ENCODE measurements at places on chromosomes 4 and X. TPM values are rescaled to one million over a fixed set of nuclear protein-coding genes. Genes with fewer than 3 reads are reported as not detected.
A peak's percentile ranks its signal among the peaks of the same experiment; 100 is the strongest.

DNA sequence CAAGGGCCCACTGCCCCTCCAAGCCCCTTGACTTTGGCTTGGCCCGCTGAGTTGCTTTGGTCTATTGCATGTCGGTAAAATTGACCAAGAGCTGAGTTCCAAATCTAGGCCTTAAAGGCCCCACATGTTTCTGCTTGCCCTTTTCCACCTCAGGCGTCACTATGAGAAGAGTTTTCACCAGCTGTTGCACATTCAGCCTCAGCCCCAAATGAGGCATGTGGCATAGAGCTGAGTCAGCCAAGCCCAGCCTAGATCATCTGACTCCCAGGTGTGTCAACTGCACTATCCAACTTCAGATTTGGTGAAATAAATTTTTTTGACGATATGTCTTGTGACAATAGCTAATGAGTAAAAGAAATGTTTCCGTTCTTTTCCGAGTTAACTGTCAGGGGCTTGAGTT lies 424.5 kb upstream of the FAM47C start:
- no peaks in the 10 kb centered on the region for H3K4me1 ChIP-seq
- no peak for DNase-seq
- no peaks in the 10 kb centered on the region for H3K36me3 ChIP-seq
- H3K27me3 ChIP-seq = no peaks in the 10 kb centered on the region
- H3K4me3 ChIP-seq = no peak overlapping the region
- H3K27ac ChIP-seq = no peak overlapping the region

DNA sequence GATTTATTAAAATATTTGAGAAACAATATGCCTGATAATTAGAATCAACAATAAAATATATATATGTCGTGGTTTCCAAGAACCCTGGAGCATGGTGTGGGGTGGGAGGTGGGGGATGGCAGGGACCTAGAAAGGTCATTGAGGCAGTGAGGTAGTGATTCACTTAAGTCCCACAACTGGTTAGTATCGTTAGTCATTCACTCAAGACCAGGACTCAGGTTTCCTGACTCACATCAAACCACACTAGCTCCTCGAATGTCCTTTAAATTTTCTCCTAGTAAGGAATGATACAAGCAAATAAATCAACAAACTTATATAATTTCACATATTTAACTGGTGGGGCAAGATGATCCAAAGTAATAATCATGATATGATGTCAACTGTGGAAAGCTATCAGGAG lies 158.8 kb upstream of the AADAT start:
- H3K36me3 ChIP-seq = no peaks in the 10 kb centered on the region
- no peak overlapping the region for H3K27ac ChIP-seq
- H3K27me3 ChIP-seq = no peaks in the 10 kb centered on the region
- DNase-seq = no peak
- no peaks in the 10 kb centered on the region for H3K4me1 ChIP-seq
- H3K4me3 ChIP-seq = no peak overlapping the region

- no peaks in the 10 kb centered on the region for H3K27me3 ChIP-seq
- no peaks in the 10 kb centered on the region for H3K4me1 ChIP-seq
Measured at GRCh38 chrX:105116486-105116885, 104.0 kb downstream of the TEX13A start.

- no peaks in the 10 kb centered on the region for H3K36me3 ChIP-seq
- H3K27me3 ChIP-seq = no peaks in the 10 kb centered on the region
- no peaks in the 10 kb centered on the region for H3K4me1 ChIP-seq
- DNase-seq = no peak
- no peak overlapping the region for H3K4me3 ChIP-seq
- no peak overlapping the region for H3K27ac ChIP-seq
Measured at GRCh38 chrX:122591546-122591945, 592.5 kb upstream of the GRIA3 start.

DNA sequence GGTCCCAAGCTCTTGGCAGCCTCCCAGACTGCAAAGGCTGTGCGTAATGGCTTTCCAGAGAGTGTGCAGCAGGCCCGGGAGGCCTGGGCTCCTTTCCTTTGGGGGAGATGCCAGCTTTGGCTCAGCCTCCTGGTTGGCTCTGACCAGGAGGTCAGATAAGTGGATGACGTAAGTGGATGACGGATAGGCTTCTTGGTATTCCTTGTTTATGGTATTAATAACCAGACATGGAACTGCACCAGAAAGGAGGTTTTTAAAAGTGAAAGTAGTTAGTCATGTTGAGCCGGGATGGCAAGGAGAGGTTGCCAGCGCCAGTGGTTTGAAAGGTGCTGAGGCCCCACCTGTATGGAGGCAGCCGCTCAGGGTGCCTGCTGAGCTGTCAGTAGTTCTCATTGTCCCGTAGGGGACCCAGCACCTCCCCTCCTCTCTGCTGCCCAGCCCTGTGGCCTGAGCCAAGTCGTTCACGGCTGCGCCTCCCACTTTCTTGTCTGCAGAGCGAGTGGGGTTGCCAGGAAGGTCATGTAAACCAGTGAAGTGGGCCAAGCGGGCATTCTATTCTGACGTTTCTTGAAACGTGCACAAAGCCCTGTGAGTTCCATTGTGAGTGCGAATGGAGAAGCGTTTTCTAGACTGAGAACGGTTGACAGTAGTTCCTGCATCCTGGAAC lies 28.7 kb upstream of the STOX2 start:
- peaks cover 8% of the 10 kb centered on the region for H3K4me1 ChIP-seq
- H3K27me3 ChIP-seq = no peaks in the 10 kb centered on the region
- no peaks in the 10 kb centered on the region for H3K36me3 ChIP-seq
- DNase-seq = peak; percentile 68

- H3K27me3 ChIP-seq = no peaks in the 10 kb centered on the region
- H3K36me3 ChIP-seq = no peaks in the 10 kb centered on the region
- DNase-seq = peak; percentile 83
- H3K4me3 ChIP-seq = no peak overlapping the region
Measured at GRCh38 chr4:82517043-82517442, 44.7 kb downstream of the TMEM150C start.

DNA sequence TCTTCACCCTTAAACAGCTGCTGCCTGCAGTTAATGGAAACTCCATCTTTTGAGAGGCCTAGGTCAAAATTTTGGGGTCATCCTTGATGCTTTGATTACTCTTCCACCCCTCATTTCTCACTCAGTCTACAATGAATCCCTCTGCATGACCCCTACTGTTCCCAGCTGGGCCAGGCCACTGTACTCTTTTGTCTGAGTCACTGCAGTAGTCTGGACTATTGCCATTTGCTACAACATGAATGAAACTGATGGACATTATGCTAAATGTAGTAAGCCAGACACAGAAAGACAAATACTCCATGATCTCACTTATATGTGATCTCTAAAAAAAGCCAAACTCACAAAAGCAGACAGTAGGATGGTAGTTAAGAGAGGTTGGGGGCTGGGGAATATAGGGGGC lies 28.3 kb downstream of the STK32B start:
- H3K4me3 ChIP-seq = no peak overlapping the region
- no peaks in the 10 kb centered on the region for H3K27me3 ChIP-seq
- DNase-seq = peak; percentile 53
- H3K36me3 ChIP-seq = no peaks in the 10 kb centered on the region
- no peaks in the 10 kb centered on the region for H3K4me1 ChIP-seq
- H3K27ac ChIP-seq = no peak overlapping the region

- peaks cover 9% of the 10 kb centered on the region for H3K27me3 ChIP-seq
- H3K27ac ChIP-seq = no peak overlapping the region
- H3K36me3 ChIP-seq = no peaks in the 10 kb centered on the region
Measured at GRCh38 chrX:137549073-137549472, 16.9 kb upstream of the ZIC3 start.

DNA sequence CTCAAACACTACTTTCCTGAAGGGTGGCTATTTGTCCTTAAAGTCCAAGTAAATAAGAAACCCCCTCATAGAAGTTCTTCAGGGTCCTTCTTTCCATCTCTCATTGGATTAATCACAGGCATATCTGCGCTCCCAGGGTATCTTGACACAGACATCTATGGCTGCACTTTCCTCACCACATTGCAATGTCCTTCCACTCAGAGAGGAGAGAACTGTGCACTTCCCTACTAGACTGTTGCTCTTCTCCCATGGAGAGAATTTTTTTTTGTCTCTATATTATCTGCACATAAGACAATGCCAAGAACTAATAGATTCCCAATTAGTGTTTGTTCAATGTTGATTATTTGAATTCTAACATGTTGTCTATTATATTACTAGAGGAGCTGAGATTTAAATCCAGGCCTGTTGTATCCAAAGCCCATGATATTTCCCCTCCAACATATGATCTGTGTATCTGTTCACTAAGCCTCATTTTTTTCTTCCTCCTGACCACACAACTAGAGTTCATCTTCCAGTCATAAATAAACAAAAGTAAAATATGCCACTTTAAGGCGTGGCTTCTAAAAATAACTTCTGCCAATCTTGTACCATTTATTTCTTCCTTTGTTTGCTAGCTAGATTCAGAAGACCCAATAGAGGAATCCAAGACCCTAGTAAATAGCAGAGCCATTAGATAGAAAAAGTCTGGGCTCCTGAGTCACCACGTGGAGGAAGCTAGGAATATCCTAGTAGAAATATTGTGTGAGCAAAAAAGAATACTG lies 61.5 kb upstream of the FAM241A start:
- peak; percentile 79 for DNase-seq
- peaks cover 41% of the 10 kb centered on the region for H3K4me1 ChIP-seq
- H3K27me3 ChIP-seq = no peaks in the 10 kb centered on the region
- no peak overlapping the region for H3K4me3 ChIP-seq

DNA sequence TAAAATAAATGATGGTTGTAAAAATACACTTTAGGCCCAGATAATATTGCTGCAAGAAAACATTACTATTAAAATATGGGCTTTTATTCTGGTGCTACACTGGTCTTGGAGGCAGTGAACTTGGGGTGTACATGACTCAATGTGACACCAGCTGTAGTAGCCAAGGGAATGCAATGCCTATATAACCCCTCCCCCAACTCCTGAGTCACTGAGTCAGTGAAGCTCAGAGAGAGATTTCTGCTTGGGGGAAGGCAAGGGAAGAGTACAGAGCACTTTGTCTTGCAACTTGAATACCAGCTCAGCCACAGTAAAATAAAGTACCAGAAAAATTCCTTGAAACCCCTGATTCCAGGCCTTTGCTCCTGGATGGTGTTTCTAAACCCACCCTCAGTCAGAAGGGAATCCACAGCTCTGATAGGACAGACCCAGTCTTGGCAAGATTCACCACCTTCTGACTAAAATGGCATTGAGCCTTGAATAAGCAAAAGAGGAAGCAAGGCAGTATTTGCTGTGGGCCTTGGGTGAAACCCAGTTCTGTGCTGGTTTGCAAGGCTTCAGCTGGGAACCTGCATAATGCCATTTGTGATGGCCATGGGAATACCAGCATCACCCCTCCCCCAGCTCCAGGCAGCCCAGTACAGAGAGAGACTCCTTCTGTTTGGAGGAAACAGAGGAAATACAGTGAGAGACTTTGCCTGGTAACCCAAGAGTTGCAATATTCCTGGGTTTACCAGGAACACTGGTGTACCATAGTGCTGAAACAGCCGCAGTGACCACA lies 209.9 kb downstream of the IQCM start:
- H3K27ac ChIP-seq = no peak overlapping the region
- no peaks in the 10 kb centered on the region for H3K36me3 ChIP-seq
- H3K27me3 ChIP-seq = no peaks in the 10 kb centered on the region
- no peak overlapping the region for H3K4me3 ChIP-seq
- H3K4me1 ChIP-seq = no peaks in the 10 kb centered on the region

- H3K4me3 ChIP-seq = no peak overlapping the region
- DNase-seq = peak; percentile 23
Measured at GRCh38 chr4:138348055-138348454, 105.9 kb upstream of the SLC7A11 start.

DNA sequence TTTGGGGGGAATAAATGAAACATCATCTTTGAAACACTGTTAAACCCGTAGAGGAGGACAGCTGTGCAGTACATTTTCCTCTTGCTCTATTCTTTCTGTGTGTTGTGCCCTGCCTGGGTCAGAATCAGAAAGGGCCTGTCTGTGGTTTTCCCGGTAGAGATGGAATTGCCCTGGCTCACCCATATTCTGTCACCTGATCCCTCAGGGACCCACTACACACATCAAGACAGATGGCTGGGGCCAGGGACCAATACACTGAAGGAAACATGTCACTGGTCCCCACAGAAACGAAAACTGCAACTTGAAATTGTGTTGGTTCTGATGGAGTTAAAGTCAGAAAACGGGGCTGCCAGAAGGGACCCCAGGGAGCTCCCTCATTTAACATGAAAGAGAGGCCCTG lies 114.9 kb downstream of the ZNF827 start:
- H3K4me3 ChIP-seq = no peak overlapping the region
- H3K4me1 ChIP-seq = no peaks in the 10 kb centered on the region
- H3K27ac ChIP-seq = no peak overlapping the region
- DNase-seq = no peak
- H3K27me3 ChIP-seq = no peaks in the 10 kb centered on the region

- H3K4me1 ChIP-seq = peaks cover 24% of the 10 kb centered on the region
- no peaks in the 10 kb centered on the region for H3K36me3 ChIP-seq
- DNase-seq = no peak
- no peak overlapping the region for H3K4me3 ChIP-seq
- no peaks in the 10 kb centered on the region for H3K27me3 ChIP-seq
Measured at GRCh38 chrX:154093965-154094364, 3.6 kb downstream of the MECP2 start.

DNA sequence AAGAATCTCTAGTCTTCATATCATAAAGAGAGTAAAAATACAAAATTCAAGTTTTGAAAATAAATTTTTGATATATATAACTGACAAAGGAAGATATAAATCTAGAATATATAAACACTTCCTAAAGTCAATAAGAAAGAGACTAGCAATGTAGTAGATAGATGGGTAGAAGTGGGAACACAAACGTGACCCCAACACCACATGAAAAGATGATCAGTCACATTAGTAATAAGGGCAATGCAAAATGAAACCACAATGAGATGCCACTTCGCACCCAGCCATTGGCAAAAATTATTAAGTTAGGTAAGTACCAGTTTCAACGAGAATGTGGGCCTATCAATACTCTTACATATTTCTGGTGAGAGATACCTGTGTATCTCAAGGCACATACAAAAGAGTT lies 106.5 kb downstream of the EGF start:
- H3K4me3 ChIP-seq = no peak overlapping the region
- no peak overlapping the region for H3K27ac ChIP-seq
- no peaks in the 10 kb centered on the region for H3K36me3 ChIP-seq
- DNase-seq = no peak

- no peak for DNase-seq
- H3K27ac ChIP-seq = no peak overlapping the region
- no peaks in the 10 kb centered on the region for H3K4me1 ChIP-seq
- H3K4me3 ChIP-seq = no peak overlapping the region
Measured at GRCh38 chr4:163603257-163603656, 108.8 kb downstream of the TMA16 start.

DNA sequence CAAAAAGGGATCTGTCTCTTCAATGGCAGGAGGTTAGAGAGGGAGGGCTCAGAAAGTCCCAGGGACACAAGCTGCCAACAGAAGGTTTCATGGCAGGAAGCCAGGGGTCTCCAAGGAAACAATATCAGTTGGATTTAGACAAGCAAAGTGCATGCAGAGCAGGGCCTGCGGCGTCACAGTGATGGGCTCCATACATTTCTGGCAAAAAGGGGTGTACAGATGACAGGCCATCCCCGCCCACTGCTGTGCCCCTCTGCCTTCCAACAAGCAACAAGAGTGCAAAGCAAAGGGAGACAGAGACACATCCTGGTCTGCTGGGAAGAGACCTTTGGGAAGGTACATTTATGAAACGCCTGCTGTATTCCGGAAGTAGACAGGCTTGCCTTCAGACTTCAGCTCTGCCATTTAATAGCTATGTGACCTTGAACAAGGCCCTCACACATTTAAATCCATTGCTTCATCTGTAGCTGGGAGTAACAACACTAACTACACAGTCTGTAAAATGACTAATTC lies 121.2 kb downstream of the AFAP1 start:
- no peak for DNase-seq
- peaks cover 32% of the 10 kb centered on the region for H3K36me3 ChIP-seq
- no peak overlapping the region for H3K4me3 ChIP-seq
- no peaks in the 10 kb centered on the region for H3K27me3 ChIP-seq

RBPJ gene
- total RNA-seq = 46.4 TPM

CXorf49 gene
- total RNA-seq = not detected

CD38 gene
- total RNA-seq = not detected

AKAP14 gene
- not detected for total RNA-seq

NEUROG2 gene
- not detected for total RNA-seq

NMU gene
- total RNA-seq = not detected

All from endothelial cell of umbilical vein (primary cell).